Activated T-cell treated with anti-CD3 and anti-CD28 coated beads, Interleukin-2, amount 50 U/mL, for 72 hours (primary cell): ENCODE measurements at places on chromosomes 7 and 10. TPM values are rescaled to one million over a fixed set of nuclear protein-coding genes. Genes with fewer than 3 reads are reported as not detected.

- H3K4me3 ChIP-seq = no peak overlapping the region
- DNase-seq = no peak
- H3K27me3 ChIP-seq = no peaks in the 10 kb centered on the region
- no peaks in the 10 kb centered on the region for H3K4me1 ChIP-seq
- no peaks in the 10 kb centered on the region for H3K36me3 ChIP-seq
These were observed 222.6 kb upstream of the CNTNAP2 start for GRCh38 chr7:145893925-145894535.

DNA sequence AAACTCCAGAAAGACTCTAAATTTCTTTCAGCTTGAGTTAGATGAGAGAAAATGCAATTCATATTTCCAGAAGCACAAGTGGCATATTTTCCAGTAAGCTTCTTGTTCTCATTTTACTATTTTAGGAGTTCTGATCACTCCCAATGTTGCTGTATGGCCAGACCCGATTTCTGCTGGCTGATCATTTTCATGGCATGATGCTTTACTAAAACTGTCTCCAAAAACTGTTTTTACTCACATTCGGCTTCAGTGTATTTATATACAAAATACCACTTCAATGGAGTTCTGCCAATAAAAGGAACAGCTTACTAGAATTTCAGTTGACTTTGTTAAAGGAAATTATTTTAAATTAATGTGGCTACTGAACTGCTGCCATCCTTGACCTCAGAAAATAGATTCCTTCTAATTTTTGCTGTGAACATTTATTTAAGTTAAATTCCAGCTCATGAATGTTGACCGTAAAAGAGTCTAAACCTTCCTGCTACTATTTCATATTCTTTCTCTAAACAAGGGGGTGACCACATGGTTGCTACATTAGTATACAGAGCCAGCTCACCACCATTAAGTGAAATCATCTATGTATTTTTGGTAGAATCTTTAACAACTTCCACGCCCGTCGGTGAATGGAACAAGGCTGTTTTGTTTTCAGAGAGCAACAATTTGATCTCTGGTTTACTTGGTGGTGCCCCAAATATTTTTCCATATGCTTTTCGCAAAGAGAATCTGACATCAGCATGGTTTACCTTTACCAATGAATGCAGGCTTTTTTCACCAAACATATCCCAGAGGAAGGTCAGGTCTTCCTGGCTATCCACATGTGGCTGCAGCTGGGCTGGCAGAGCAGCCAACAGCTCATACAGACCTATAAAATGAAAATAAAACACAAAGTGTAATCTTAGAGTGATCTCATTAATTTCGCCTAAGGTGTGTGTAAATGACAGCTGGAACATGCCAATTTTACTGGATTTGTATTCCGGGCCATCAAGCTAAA, 101.2 kb downstream of the MPP7 start:
- no peaks in the 10 kb centered on the region for H3K27me3 ChIP-seq
- no peak for DNase-seq
- H3K4me1 ChIP-seq = no peaks in the 10 kb centered on the region
- H3K4me3 ChIP-seq = no peak overlapping the region
- H3K36me3 ChIP-seq = peaks cover 6% of the 10 kb centered on the region

DNA sequence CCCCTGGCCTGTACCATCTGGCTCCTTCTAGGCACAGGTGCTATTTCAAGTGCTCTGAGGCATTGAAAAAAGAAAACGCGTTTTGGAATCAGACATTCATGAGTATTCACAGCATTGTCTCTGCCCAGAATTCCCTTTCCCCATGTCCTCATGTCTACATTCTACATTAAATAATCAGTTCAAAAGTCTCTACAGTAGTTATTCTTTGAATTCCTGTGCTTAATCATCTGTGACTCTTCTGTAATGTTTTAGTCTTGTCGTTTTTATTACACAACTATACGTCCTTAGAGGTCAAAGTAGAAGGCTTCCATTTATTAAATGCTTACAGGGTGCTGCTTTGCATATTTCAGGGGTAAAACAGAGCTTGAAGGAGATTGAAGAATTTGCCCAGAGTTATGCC, 95.7 kb downstream of the BICC1 start:
- no peaks in the 10 kb centered on the region for H3K36me3 ChIP-seq
- H3K27ac ChIP-seq = no peak overlapping the region
- no peaks in the 10 kb centered on the region for H3K27me3 ChIP-seq
- no peak overlapping the region for H3K4me3 ChIP-seq
- no peaks in the 10 kb centered on the region for H3K4me1 ChIP-seq

Gene TBXAS1
- 4.7 TPM for total RNA-seq
